ENCODE measurements at places on chromosomes 3 and 15.

GRCh38 chr3:14037211-14037610 lies 87.5 kb downstream of the CHCHD4 start:
- no peak for DNase-seq

- DNase-seq: no peak
Observed at GRCh38 chr3:194983121-194983520, 287.8 kb downstream of the XXYLT1 start.

GRCh38 chr15:58392141-58392540 lies 39.6 kb upstream of the LIPC start:
- no peak for DNase-seq

GRCh38 chr15:79432345-79433275 lies 474 bp downstream of the MINAR1 start:
- no peak for DNase-seq

GRCh38 chr15:55532944-55533343 lies 24.9 kb upstream of the DNAAF4 start:
- no peak for DNase-seq

DNA sequence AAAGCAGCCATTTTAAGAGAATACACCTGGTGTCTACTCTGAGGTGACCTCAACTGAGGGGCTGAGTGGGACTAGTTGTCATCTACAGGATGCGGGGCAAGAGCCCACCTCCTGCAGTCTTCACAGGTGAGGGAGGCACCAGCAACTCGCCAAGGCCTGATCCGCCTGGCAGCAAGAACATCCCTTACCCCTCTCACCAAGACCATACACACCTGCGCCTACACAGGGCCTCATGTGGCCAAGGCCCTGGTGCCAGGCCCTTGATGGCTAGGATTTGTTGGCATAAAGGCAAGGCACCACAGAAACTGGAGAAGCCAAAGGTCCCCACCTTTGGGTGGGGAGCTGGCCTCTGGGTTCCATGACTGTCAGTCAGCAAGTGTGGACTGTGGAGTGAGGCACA lies 18.4 kb downstream of the ELP6 start:
- DNase-seq: no peak

- DNase-seq: no peak
Observed at GRCh38 chr3:168794427-168794826, 698.7 kb upstream of the GOLIM4 start.

All from tibial nerve (tissue), 4 donors.